ENCODE measurements at places on chromosomes 3 and 15.

GRCh38 chr3:180402471-180403073 lies 199.4 kb upstream of the TTC14 start:
- no peak for DNase-seq

DNA sequence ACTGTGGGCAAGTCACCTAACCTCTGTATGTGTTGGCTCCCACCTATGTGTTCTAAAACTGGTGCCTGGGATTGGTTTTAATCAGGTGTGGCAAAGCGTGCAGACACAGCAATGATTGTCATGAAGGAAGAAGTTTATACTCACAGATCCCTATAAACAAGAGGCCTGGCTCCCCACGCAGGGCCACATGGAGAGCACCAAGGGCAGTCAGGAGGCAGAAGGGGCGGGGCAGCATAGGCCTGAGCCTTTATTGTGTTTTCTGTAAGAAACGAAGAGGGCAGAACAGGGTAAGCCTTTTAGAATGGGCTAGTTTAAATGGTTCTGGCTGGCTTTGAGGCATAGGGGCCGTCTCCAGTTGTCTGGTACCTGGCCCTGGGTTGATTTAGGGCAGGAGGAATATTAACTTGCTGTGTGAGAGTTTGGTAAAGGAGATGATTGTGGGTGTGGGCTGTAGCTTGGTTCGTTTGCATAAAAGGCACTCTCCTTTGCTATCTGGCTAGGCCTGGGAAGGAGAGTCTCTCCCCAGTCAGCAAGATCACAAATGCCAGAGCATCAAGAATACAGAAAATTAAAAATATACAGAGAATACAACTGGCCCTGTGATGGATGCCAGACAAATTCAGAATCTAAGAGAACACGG lies 2.2 kb upstream of the FBXW12 start:
- no peak for DNase-seq

GRCh38 chr15:66938114-66938830 lies 127.1 kb upstream of the SMAD3 start:
- no peak for DNase-seq

DNA sequence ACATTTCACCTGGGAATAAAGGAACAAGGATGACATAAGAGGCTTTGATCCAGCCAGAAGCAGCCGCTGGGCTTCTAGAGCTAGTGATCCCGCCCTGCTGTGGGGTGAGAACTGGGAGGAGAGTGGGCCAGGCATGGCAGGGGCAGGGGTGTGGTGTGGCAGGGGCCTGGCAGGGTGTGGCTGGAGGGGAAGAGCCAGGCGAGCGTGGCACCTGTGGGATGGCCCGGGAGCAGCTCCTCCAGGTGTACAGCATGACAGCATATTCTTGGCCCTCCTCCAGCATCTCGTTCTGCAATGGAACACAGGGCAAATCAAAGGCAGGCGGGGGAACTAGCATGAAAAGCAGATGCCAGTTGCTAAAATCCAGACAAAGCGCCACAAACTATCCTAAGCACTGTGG lies 35.5 kb downstream of the CYFIP1 start:
- DNase-seq, result no peak

DNA sequence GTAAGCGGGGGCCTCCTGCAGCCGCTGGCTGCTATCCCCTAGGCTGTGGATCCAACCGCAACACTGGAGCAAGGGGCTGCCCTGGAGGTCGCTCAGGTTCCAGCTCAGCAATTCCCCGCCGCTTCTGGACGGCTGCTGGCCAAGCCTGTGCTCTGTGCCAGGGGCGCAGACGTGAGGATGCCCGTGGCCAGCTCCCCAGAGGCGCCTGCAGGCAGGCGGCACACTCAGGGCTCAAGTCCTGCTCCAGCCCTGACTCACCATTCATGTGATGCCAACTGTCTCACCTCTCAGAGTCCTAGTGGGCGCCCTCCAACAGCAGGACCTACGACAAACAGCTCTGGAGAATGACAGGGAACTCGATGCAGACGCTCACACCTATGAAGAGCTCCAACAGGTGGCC lies 31.6 kb downstream of the KLHL25 start:
- DNase-seq, result no peak

DNA sequence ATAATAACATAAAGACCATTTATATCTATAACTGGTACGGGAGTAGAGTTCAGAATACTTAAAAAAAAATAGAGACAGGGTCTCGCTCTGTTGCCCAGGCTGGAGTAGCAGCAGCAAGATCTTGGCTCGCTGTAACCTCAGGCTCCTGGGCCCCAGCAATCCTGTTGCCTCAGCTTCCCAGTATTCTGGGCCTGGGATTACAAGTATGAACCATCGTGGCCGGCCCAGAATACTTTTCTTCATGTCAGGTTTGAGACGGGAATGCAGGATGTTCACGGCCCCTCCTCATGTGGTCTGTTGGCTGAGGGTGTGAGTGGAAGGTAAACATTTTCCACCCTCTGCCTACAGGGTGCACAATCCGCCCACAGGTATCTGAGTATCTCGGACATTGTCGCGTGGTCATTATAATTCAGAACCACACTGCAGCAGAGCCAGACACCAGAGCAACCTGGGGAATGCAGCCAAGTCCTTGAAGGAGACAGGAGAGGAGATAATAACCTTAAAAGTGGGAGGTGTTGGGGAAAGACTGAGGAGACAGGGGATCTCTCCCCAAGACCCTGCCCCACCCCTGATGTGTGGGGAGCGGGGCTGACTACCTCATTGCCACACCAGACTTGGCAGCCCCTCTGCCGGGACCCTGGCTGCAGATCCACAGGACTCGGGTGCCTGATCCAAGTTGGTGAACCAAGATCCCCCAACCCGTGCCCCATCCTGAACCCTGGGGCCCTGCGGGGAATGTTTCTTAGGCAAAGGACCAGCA lies 106.8 kb downstream of the ADCY5 start:
- no peak for DNase-seq

GRCh38 chr15:69610277-69610676 lies 157.7 kb downstream of the RPLP1 start:
- no peak for DNase-seq

- DNase-seq, result no peak
Measured at GRCh38 chr15:33149919-33150318, 44.6 kb downstream of the FMN1 start.

- no peak for DNase-seq
Measured at GRCh38 chr15:52220937-52221660, 29.9 kb upstream of the GNB5 start.

GRCh38 chr15:83775738-83776137 lies 121.8 kb downstream of the ADAMTSL3 start:
- no peak for DNase-seq

DNA sequence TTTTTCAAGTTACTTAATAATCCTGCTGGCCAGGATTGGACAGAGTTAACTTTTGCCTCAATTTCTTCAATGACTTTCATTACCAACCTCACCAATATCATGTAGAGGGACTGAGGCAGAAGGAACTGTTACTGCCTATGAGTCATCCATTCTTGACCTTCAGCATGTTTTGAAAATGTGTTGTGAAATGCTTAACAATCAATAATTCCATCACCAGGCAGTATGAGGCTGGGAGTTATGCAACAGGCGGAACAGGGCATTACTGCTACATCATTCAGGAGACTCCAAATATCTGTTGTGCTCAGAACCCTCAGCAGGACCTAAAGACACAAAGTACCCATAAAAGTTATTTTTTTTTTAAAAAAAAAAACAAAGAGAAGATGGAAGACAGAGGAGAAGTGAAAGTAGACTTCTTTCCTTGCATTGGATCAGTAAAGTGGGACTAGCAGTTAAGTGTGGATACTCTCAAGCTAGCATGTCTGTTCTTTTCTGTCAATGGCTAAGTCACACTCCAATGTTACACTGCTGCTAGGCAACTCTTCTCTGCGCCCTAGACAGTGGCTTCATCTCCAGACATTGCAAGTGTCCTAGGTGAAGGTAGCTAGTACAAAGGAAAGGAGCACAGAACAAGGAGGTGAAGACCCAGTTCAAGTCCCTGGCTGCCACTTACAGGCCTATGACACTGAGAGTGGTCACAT lies 184.9 kb upstream of the LPP start:
- DNase-seq, result no peak

DNA sequence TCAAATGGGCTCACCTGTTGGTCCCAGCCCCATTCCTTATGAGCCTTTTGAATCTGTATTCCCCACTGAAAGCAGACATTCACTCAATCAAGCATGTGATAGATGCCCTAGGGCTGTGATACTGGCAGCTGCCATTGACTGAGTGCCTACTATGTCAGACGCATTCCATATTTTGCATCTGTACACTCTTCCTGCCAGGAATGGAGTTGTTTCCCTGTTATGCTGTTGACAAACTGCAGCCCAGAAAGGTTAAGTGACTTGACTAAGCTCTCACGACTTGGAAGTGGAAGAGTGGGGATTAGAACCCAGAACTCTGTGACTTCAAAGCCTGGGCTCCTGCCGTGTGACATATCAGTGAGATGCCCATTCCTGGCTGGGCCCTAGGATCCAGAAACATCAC lies 211.4 kb downstream of the RPLP1 start:
- DNase-seq, result no peak

GRCh38 chr3:156300929-156301840 lies 180.8 kb downstream of the KCNAB1 start:
- no peak for DNase-seq
